Colonic mucosa (tissue), 4 donors: ENCODE measurements at places on chromosomes 12 and 14.

DNA sequence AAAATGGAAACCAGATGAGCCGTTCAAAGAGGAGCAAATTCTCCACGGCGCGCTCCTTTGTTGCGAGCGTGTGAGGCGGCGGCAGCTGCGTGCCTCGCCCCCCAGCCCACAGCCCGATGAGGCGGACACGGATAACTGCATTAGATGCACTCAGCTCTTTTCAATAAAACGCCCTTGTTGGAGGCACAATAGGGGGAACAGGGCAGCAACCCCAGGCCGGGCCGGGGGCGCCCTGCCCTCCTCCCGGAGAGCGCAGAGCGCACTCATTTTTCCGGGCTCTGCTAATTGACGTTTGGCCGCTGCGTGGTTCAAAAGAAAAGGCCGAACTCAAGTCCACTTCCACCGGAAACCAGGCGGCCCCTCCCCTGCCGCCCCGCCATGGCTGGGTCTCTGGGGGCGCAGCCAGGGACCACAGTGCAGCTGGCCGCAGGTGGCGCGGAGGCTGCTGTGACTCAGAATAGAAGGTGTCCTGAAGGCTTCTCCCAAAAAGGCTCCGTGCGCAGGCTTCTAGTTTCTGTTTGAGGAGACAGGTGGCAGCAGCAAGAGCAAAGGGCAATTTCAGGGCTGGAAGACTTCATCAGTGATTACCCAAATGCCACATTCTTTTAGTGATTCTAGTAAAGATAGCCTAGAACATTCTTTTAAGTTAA, 29.0 kb upstream of the SMOC1 start:
- no peaks in the 10 kb centered on the region for H3K4me1 ChIP-seq
- no peak for DNase-seq
- H3K27ac ChIP-seq, result no peak overlapping the region
- no peaks in the 10 kb centered on the region for H3K36me3 ChIP-seq
- H3K27me3 ChIP-seq, result no peaks in the 10 kb centered on the region

DNA sequence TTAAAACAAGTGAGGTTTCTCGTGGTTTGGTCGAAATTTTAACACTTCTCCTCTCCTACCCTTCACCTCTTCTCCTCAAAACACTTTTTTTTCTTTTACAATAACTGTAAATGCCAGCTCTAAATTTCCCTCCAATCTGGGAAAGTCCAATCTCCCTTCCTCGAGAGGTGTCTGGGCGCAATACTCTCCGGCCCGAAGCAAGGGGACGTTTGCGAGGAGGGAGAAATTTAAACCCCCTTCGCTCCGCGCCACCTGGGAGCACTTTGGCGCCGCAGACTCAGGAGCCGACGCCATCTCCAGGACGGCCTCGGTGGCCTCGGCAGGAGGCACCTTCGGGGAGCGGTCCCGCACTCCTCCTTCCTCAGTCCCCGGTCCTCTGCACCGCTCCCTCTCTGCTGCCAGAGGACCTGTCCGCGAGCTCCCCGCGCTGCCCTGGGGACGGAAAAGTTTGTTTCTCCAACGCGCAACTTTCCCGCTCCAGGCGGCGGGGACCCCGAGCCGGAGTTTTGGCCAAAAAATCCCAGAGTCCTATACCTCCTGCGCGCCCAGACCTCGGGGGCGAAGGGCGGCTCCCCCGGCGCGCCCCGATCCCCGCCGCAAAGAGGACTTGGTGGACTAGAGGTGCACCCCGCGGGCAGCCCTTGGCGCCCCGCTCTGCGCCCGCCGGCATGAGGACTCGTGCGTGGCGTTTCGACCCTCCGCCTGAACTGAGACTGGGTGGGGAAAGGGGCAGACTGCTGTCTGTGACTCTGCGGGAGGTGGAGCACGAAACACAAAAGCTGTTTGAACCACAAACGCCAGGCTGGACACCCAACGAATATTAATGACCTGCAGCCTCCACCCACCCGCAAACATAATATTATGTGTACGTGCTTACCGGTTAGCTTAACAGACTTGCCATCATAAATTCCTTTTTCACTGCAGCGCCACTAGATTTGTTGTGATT, 95.2 kb upstream of the HMGA2 start:
- peaks cover 28% of the 10 kb centered on the region for H3K27me3 ChIP-seq
- H3K4me3 ChIP-seq, result no peak overlapping the region
- no peaks in the 10 kb centered on the region for H3K36me3 ChIP-seq
- no peak overlapping the region for H3K27ac ChIP-seq
- DNase-seq, result no peak

- no peak overlapping the region for H3K4me3 ChIP-seq
- no peak overlapping the region for H3K27ac ChIP-seq
- no peak for DNase-seq
- no peaks in the 10 kb centered on the region for H3K27me3 ChIP-seq
- no peaks in the 10 kb centered on the region for H3K36me3 ChIP-seq
These were observed 238.4 kb upstream of the HMGA2 start for GRCh38 chr12:65585648-65586602.

- no peak overlapping the region for H3K4me3 ChIP-seq
- H3K27ac ChIP-seq, result no peak overlapping the region
- no peaks in the 10 kb centered on the region for H3K36me3 ChIP-seq
- no peak for DNase-seq
These were observed 79.4 kb downstream of the ST8SIA1 start for GRCh38 chr12:22255097-22255496.

DNA sequence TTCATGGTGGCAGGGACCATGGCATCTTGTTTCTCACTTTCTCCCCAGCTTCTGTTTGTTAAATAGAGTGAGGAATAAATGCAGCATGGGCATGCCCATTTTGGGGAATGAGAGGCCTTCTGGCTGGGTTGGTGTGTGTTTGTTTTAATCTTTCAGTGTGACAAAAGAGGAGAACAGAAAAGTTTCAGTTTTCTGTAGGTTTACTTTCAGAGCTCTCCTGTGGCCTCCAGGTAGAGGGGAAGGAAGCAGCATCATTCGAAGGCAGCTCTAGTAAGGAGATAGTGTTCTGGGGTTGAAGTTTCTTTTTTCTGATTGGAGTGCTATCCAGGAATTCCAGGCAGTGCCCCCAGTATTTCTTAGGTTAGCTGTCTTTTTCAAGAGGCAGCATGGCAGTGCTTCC, 15.3 kb downstream of the MSRB3 start:
- DNase-seq, result no peak
- no peaks in the 10 kb centered on the region for H3K4me1 ChIP-seq
- H3K27me3 ChIP-seq, result no peaks in the 10 kb centered on the region
- H3K36me3 ChIP-seq, result no peaks in the 10 kb centered on the region

GRCh38 chr12:66692986-66693385, 14.1 kb upstream of the GRIP1 start:
- H3K36me3 ChIP-seq, result no peaks in the 10 kb centered on the region
- no peak overlapping the region for H3K4me3 ChIP-seq
- no peak for DNase-seq
- H3K27ac ChIP-seq, result no peak overlapping the region

- H3K27ac ChIP-seq, result no peak overlapping the region
- H3K4me1 ChIP-seq, result no peaks in the 10 kb centered on the region
- no peaks in the 10 kb centered on the region for H3K27me3 ChIP-seq
- DNase-seq, result no peak
- peaks cover 5% of the 10 kb centered on the region for H3K36me3 ChIP-seq
These were observed 69.9 kb downstream of the DDX51 start for GRCh38 chr12:132074216-132074615.
